Stimulated activated CD8-positive, alpha-beta memory T cell treated with anti-CD3 and anti-CD28 coated beads, Interleukin-7, amount 100 ng/mL, for 1 hour (primary cell): ENCODE measurements at places on chromosomes 4 and X.

DNA sequence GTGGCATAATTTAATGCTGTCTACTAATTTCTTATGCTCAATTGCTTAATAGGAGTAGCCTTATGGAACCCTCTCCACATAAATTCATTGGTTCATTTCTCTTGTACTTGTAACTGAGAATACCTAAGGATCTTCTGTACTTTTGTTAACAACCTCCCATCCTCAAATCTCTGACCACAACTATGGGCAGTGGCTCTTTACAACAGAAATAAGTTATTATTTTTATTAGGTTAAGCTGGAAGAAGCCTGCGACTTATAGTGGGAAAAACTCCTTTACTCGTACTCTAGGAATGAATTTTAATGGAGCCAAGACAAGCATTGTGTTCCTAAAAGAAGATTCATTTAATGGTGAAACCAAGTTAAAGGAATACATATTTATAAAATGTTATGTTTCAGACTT lies 337.1 kb upstream of the CTSO start:
- no peak for DNase-seq

GRCh38 chr4:119517361-119518229 lies 111.0 kb downstream of the PDE5A start:
- no peak for DNase-seq

- no peak for DNase-seq
These were observed 193.1 kb downstream of the MID1 start for GRCh38 chrX:10427249-10427648.

DNA sequence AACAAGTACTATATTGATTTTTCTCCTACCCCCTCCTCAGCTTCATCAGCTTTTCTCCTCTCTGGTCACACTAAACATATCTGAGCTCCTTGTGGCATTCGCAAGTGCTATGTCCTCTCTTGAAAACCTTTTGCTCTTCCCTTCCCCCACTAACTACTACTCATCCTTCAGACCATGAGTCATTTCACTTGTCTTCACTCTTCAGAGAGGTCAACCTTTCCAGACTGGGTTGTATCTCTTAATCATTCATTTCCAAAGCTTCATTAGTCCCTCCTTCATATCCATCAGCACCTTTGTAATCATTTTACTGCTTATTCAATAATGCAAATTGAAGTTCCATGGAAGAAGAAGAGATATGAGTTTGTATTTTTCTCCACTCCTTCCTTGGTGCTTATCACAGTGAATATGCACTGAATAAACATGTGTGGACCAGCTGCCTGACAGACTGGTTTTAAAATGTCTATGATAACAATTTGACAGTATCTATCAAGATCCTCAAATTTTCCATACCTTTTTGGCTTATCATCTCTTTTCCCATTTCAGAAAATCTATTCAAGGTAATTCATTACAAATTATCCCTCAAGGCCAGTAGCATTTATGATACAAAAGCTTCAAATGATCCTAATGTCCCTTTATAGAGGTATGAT lies 28.4 kb downstream of the DDX60L start:
- no peak for DNase-seq

DNA sequence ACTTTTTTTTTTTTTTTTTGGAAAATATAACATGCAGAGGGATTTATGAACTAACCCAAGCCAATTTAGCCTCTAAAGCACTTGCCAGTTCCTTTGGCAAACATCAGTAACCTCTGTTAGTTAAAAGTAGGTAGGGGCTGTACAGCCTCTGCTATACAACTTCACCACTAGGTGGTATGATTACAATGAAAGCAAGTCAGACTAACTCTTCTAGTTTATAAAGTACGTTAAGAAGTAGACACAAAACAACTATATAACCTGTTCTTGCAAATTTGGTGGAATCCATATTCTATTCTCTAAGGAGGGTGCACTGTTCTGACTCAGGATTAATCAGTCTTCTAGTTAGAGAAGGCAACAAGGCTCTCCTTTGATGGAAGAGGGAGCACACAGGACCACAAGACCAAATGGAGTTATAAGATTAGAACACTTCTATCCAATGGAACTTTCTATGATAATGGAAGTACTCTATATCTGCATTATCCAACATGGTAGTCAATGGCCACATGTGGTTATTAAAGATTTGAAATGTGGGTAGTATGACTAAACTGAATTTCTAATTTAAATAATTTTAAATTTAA lies 12.8 kb downstream of the AIMP1 start:
- no peak for DNase-seq

DNA sequence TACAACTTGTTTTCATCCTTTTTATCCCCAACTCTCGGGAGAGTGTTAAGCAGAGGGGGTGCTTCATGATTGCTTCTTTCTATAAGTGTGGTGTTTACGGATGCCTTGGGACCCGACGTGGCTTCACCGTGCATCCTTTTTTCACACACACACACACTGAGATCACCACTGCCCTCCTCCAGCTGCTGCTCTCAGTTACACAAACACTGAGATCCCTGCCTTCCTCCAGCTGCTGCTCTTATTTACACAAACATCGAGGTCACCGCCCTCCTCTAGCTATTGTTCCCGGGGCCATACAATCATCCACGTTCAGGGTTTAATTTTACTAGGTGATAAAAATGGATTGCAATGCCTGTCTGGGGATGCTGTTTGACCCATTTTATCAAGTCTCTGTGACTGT lies 155.4 kb upstream of the FAM9B start:
- no peak for DNase-seq

- no peak for DNase-seq
These were observed 18.5 kb downstream of the IGFBP7 start for GRCh38 chr4:57091657-57092162.

DNA sequence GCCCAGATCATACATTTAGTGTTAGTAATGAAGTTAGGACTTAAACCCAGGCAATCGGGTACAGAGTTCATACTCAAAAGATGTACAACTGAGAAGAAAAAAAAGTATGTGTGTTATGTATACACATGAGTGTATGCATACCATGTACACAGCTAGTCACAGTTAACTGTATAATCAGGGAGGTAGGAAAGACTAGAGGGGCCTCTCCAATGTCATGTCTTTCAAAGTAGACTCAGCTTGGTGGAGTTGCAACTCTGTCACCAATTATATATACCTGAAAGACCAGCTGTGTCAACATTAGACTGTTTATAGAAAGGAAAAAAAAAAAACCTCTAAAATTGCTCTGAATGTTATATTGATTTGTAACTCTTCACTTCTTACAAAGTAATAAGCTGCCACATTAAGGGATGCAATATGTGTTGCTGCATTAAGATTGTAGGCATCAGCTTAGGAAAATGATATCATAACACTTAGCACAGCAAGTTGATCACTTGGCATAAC lies 167.5 kb downstream of the DCTD start:
- DNase-seq, result no peak

DNA sequence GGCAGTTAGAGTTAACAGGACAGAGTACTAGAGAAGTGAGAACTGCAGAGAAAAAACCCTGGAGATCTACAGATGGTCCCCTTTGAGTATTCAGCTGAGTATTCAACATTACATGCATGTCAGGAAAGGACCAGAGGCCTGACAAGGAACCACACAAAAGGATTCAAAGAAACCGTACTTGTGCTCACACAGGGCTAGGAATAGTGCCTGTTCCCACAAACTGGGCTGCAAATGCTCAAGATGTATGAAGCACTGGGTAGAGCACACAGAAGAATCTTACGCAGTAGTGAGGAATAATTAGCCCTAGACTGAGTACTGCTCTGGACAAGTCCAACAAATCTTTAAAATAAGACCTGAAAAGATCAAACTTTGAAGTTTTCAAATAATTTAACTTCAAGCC lies 17.6 kb downstream of the PTPN13 start:
- no peak for DNase-seq

DNA sequence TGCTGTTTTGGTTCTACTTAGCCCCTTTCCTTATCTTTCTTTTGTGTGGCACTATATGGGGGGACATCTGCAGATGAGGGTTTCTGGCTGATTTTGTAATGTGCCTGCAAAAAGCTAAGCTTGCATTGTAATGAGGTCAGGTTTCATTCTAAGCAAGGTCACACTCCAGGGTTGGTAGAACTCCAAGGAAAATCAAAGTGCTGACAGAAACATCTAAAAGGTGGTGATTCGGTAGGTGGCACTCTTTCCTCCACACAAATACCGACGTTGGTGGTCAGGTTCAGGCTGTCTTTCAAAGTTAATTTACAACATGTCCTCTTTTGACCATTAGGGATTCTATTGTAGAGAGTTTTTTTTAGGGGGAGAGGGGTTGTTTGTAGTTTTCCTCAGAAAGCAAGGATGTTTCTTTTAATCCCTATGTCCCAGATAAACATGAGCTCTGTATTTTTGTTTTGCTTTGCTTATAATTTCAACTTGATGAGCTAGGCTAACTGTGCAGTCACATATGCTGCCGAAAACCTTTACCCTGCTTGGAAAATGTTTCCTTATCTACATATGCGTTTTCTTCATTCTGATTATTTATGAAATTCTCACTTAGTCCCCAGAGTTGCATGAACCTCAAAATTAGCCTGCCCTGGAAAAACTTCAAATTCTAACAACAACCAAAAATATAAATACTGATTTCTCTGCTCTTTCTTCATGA lies 434.2 kb downstream of the PPARGC1A start:
- no peak for DNase-seq

DNA sequence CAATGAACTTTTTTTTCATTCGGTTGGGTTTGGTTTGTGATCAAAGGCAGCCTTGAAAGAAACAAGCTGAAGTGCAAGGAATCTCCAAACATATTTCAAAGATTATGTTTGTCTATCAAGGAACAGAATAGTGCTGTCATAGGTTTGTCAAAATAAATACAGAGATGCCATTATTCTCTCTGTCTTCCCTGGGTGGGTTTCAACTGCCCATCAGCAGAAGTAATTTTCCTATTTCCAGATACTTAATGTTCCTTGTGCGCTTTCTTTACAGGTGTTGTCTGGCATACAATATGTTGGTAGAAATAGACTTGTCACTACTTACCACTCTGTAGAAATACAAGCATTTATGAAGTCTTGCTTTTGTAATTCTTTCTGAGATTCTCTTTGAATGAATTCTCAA lies 294.9 kb downstream of the PDHA2 start:
- DNase-seq, result no peak

GRCh38 chrX:155612312-155613224 lies at the start of gene TMLHE:
Gene TMLHE (minus strand): TSS chrX:155612952. CDS start chrX:155545276, 67,676 bp downstream.
- DNase-seq, result peak; percentile 19

- no peak for DNase-seq
These were observed 41.8 kb upstream of the HS3ST1 start for GRCh38 chr4:11470438-11471045.

DNA sequence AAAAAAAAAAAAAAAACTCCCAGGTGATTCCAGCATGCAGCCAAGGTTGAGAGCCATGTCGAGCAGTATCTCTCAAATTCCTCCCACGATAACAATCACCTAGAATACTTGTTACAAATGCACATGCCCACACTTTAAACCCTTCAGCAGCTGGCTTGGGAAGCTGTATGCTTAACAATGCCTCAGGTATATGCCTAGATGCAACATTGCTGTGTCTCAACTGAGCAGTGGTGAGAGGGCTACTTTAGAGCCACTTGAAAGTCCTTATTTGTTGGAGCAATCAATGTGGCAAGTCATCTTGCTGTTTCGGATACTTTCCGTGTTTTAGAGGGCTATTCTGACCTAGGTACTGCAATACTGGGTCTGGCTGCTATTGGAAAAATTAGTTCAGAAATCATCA lies 487.4 kb downstream of the INPP4B start:
- DNase-seq, result no peak

GRCh38 chr4:153612878-153613277 lies 71.2 kb upstream of the TLR2 start:
- DNase-seq, result no peak

- no peak for DNase-seq
These were observed 48.9 kb downstream of the CHIC2 start for GRCh38 chr4:54015423-54016030.

DNA sequence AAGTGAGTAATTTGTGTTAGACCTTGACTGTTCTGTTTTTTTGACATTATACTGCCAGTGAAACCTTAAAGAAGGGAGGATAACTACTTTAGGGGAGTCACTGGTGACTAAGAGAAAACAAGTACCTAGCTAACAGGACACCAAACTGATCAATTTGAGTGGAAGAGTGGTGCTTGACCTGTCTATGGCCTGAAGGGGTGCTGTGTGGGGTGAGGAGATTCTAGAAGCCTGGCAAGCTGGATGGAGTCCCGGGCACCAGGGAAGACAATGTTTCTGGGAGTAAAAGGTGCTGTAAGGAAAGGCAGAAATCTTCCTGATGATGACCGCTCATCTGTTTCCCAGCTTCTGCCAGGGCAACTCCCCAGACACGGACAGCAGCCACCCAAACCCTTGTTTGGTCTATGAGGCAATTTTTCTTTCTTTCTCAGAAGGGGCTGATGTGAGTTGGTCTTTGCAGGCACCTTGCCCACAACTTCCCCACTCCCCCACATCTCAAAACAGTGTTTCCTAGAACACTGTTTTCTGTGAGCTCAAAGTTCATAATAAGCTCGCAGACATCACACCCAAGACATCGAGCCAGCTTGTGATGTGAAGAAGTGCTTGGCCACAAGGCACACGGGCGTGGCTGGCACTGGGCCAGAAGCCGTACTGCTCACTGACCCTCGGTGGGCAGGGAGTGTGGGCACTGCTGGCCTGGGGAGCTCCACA lies 4.6 kb downstream of the TXK start:
- no peak for DNase-seq

- no peak for DNase-seq
These were observed 389.1 kb upstream of the PCDH7 start for GRCh38 chr4:30330894-30331652.

GRCh38 chr4:183300655-183301054 lies 19.4 kb downstream of the CLDN22 start:
- no peak for DNase-seq

DNA sequence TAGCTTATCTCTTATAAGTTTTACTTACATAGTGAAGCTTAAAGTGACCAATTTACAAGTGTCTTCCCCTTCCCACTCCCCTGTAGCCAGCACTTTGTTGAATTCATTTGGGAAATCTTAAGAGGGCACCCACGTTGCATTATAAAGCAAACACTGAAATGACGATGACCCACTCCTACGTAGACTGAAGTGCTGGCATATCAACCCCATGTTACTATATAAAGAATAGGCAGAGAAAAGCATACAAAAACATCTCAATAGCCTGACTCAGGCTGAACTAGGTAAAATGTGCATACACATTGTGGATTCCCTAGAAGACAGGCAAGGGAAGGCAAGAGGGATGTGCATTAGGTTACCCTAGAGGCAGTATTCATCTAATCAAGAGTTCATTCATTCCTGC lies 313.4 kb downstream of the TENM3 start:
- DNase-seq, result no peak

- no peak for DNase-seq
These were observed 833.3 kb upstream of the INTU start for GRCh38 chr4:126799416-126799815.

DNA sequence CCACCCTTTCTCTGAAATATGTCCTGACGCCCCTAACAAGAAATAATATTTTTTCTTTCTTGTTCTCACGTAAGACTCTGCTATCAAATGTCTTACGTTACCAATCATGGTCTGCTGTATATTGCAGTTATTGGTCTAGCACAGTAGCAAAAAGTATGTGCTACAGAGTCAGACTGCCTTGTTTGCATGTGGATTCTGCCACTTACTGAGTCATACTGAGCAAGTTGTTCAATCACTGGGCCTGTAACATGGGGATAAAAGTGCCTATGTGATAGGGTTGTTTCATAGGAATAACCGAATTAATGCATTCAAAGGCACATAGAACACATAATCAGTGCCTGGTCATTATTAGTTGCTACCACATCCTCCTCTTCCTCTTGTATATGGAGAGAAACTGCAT lies 14.1 kb downstream of the RPGR start:
- DNase-seq, result no peak

GRCh38 chr4:1255699-1256098 lies 6.8 kb upstream of the CTBP1 start:
- no peak for DNase-seq
